Caco-2 (cell line): ENCODE measurements at places on chromosomes 1 and 21.
A peak's percentile ranks its signal among the peaks of the same experiment; 100 is the strongest.

GRCh38 chr1:154454386-154455120 is 47.5 kb upstream of the TDRD10 start:
- DNase-seq, result no peak

- DNase-seq, result no peak
Observed at GRCh38 chr1:230909974-230910754, 41.8 kb upstream of the C1orf198 start.

GRCh38 chr21:33300701-33301631 is 23.8 kb upstream of the IFNAR1 start:
- DNase-seq, result no peak

GRCh38 chr1:3681898-3682806 is 29.8 kb downstream of the TP73 start:
- no peak for DNase-seq

DNA sequence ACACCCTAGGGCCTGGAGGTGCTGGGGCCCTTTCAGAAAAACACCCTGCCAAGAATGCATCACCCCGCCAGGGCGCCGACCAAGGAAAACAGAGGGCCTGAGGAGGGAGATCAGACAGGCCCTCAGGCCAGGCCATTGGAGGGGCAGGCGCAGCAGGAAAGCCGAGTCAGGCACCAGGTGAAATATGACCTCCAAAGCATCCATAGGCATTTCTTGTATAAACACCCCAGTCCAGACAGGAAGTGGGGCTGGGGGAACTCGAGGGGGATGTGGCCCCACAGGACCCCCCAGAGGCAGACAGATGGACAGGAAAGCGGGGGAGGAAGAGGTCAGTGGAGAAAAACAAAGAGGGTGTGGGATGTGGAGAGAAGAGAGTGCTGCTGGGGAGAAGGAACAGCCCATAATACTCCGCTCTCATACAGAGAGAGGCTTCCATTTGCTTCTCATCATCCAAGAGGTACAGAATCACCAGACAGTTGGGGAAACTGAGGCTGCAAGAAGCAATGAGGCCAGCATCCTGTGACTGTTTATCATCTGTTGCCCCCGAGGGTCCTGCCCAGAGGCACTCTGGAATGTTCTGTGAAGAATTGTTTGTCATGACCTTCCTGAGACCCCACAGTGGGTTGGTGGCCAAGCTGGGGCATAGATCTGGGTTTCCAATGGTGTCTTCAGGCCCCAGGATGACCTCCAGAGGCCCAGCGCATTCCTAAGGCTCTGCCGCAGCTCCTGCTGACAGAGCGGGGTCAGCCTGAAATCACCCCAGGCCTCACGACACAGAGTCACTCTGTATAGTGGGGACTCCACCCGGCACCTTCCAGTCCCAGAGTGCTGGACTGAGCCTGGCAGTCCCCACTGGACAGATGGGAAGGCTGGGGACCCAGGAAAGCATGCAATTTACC is 18.0 kb downstream of the TRIM62 start:
- DNase-seq, result no peak

- peak; percentile 73 for DNase-seq
Observed at GRCh38 chr1:113042285-113043143, 30.5 kb upstream of the LRIG2 start.

- DNase-seq, result no peak
Observed at GRCh38 chr21:46636181-46636512, 673 bp downstream of the PRMT2 start.

DNA sequence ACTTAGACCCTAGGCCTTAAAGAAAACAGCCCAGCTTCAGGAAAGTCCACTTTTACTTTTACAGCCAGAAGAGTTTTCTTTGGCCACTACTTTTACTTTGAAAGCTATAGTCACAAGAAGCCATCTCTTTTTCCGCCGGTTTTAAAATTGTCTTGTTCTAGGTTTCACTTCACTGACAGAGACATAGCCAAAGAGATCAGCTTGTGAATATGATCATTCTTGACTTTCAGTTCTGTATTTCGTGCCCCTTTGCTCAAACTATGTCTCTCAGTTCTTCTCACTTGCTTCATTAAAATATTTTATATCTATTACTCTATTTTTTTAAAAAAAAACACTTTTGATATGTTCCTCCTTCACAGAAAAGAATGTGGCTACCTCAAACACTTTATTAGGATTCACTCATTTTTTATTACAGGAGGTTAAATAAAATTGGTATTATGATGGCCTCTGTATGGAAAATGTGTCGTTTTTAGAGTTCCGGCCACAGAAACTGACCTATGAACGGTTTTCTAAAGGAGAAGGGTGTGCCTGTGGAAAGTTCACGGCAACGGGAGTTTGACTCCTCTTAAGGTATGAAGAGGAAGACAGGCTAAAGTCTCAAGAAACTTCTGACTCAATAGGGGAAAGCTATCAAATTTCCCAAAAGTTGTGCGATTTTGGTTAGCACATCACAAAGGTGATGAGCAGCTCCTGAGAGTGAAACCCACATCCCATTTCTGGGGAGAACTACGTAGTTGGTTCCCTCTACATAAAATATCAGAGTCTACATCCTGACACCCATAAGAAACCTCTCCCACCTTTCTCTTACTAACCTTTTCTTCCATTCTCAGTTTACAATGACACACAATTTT is 1.2 kb downstream of the MCOLN2 start:
- DNase-seq, result no peak

DNA sequence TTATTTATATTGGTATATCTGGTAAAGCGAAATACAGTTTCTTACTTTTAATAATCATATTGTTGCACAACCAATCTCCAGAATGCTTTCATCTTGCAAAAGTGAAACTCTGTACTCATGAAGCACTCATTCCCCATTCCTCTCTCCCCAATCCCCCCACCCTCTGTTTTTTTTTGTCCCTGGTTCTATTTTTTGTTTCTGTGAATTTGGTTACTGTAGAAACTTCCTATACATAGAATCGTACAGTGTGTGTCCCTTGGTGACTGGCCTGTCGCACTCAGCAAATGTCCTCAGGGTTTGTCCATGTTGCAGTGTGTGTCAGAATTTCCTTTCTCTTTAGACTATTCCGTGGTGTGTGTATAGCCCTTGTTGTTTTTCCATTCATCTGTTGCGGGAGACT is 7.9 kb upstream of the NLRP3 start:
- DNase-seq, result no peak

GRCh38 chr1:196558411-196558810 is 49.8 kb downstream of the KCNT2 start:
- DNase-seq, result no peak

DNA sequence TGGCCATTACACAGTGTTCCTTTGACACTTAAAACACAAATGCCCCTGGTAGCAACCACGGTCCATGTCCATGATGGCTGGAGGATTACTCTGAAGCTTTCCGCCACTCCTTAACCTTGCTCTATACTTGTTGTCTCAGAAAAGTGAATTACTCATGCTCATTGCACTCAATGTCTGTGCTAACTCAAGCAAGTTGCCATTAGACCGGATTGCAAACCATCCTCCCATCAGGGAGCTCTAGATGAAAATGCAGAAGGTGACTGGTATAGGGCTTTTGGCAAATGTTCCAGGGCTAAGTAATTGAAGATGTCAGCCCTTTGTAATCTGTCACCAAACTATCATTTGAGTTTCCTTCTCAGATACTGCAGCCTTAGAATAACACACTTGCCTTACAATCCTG is 1288.3 kb upstream of the B3GALT2 start:
- DNase-seq, result no peak

GRCh38 chr1:213122514-213122929 is 71.5 kb downstream of the RPS6KC1 start:
- DNase-seq, result peak; percentile 39

- DNase-seq, result peak; percentile 46
Observed at GRCh38 chr1:162349635-162350330, 26.9 kb downstream of the SPATA46 start.

DNA sequence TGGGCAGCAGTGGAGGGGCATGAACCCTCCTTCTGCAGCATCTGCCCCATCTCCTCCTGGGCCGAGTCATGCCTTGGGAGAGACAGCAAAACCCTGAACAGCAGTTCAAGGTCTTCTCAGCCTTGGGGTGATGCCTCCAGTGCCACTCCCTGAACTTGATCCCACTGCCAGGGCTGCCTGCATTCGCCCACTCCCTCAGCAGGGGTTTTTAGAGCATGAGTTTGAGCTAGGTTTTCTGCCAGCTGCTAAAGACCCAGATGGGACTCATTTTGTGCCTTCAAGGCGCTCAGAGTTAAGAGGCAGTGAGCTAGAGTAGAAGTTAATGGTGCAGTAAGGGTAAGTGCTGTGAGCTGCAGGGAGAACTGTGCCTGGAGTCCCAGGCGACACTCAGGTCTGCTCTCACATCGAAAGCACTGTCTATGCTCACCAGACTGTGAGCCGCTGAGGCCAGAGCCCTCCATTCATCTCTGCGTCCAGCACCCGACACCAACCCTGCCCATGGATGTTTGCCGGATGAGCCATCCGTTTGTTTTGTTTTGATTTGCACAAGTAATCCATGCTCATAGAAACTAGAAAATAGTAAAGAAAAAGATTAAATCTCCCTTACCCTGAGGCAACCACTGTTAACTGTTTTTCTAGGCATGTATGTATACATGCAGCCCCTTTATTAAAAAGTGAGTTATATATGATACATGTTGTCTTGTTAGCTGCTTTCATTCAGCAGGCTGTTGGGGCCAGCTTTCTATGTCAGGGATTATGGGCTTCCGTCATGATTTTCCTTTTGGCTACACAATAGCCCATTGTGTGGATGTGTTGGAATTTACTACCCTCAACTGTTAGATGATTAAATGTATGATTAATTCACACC is 67.8 kb downstream of the VPS26C start:
- DNase-seq, result no peak

DNA sequence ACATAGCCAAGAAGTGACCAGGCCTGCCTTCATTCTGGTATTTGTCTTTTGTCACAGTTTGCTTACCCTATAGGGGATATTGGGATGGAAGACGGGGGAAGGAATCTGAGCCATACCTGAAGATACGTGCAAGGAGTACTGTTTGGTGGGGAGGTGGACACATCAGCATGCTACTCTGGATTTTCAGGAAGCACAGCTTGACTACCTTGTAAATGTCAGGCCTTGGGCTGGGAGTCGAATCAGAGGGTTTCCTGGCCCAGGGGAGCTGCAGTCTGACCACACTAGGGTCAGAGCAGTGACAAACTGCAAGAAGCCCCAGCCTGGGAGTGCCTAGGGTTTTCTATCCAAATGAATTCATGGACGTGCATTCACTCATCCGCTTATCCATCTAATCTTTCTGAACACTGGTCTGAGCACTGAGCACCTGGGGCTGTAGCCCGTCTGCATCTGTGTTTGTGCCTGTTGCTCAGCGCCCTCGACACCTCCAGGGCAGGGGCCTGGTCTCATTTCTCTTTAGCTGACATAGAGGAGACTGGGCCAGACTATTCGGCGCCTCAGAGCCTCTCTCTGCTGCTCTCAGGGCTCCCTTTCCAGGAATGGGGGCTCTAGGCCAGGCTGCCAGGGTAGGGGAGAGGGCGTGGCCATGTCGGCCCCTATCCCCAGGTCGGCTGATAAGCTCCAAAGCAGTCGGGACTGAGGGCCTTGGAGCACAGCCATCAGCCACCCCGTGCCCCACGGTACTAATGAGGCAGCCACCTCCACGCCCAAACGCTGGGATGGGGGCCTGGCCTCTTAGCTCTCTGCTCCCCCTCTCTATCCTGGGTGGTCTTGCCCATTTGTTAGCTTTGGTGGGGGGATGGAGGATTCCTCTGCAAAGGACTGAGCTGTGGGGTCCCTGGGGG is 47.0 kb upstream of the SLC2A1 start:
- peak; percentile 56 for DNase-seq

- DNase-seq, result no peak
Observed at GRCh38 chr1:175220853-175221556, 28.4 kb upstream of the KIAA0040 start.

- no peak for DNase-seq
Observed at GRCh38 chr1:117046781-117047180, 13.3 kb upstream of the TTF2 start.

- DNase-seq, result no peak
Observed at GRCh38 chr1:102241431-102242338, 245.0 kb upstream of the OLFM3 start.

DNA sequence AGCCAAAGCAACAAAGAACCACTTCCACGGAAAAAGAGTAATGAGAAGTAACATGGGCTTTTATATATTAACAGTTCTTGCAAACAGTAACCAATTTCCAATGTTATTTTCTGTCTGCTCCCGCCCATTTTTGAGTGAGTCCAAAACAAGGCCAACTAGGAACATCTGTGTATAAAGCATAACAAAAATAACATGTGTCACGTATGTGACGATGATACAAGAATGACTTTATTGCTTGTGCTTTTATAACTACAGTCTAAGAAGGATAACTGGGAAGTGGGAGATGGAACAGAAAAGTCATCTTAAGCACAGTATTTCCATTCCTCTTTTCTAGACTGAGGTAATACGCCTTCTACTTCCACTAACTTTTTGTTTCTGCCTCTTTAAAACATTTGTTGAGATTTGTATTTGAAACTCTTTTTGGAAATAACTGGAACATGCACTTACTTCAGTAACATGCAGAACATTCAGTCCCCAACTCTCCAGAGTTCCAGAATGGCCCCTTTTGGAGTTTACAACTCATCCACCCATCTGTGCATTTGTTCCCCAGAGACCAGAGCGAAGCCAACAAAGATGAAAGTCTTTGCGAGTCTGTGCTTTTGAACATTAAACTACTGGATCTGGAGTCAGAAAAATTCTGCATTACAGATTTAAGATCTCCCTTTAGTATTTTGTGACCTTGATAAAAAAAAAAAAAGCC is 143.0 kb upstream of the ZRANB2 start:
- DNase-seq, result no peak

- no peak for DNase-seq
Observed at GRCh38 chr1:175191659-175192058, 917 bp downstream of the KIAA0040 start.

DNA sequence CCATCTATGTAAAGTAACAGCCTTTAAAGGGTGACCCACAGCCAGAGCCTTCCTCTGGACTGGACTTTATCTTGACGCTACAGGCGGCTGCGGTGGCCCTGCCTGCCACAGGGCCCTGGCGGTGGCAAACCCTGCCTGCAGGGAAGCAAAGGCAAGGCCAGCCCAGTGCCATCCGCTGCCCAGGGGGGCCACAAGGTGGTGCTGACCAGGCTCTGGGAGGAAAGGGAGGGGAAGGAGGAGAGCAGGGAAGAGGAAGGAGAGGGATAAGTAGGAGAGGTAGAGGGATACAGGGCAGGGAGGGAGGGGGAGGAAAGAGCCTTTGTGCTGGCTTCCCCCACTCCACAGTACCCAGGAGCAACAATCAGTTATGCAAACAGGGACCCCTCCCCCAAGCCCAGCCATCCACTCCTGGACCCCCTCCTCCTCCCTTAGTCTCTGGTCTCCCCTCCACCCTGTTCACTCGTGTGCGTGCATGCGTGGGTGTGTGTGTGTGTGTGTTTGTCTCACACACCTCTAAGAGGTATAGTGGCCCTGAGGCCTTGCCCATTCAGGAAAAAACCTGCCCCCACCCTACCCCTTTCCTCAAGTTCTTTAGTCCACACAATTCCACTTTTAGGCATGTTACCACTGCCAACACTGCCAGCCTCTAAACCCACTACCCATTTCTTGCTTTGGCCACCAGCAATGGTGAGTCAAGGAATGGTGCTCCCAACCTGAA is 30.3 kb downstream of the SSBP3 start:
- DNase-seq, result no peak

DNA sequence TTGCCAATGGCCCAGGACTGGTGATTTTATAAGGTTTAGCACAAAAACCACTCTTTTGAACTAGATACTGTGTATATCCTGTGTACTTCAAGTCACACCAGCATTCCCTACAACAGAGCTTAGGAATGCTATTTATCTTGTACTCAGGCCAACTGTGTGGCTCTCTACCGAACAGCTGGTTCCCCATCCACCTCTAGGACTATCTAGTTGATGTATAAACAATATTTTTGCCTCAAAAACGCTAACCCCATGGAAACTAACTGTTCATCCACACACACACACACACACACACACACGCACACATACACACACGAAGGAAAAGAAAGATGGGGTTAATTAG is 28.7 kb upstream of the SLC45A3 start:
- DNase-seq, result no peak
